ENCODE measurements at places on chromosomes 2 and 18. TPM values are rescaled to one million over a fixed set of nuclear protein-coding genes. Genes with fewer than 3 reads are reported as not detected.

- H3K27me3 ChIP-seq: no peaks in the 10 kb centered on the region
- no peak for DNase-seq
- no peaks in the 10 kb centered on the region for H3K36me3 ChIP-seq
- H3K27ac ChIP-seq: peak overlapping the region; percentile 79
- no peak overlapping the region for H3K4me3 ChIP-seq
- peaks cover 17% of the 10 kb centered on the region for H3K4me1 ChIP-seq
Measured at GRCh38 chr2:174673876-174674275, 76.3 kb upstream of the WIPF1 start.

DNA sequence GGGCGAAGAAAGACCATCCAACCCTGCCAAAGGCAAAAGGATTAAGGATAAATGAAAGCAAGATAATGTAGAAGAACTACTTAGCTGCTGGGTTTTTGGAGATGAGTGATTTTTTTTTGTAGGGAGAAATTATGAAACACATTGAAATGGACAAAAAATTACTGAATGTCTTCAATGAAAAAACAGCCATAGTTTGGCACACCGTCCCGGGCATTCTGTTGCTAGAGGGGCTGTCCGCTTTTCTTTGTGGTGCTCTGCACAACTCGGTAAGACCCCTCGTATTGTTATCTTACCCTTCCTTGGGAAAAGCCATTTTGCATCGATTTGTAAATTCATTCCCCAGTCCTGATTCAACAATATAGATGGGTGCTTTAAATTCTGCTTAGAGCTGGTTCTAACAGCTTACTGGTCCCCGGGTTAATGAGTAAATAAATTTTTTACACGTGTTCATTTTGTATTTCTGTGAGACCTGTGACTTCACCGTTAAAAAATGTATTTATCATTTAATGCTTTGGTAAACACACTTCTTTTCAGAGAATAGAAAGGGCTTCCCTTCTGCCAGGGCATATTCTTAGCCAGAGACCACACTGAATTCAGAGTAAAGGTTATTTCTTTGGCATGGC, 912 bp upstream of the LAPTM4A start:
- peak overlapping the region; percentile 7 for H3K4me3 ChIP-seq
- peak overlapping the region; percentile 95 for H3K27ac ChIP-seq
- H3K27me3 ChIP-seq: no peaks in the 10 kb centered on the region

- peaks cover 64% of the 10 kb centered on the region for H3K4me1 ChIP-seq
- H3K36me3 ChIP-seq: no peaks in the 10 kb centered on the region
- no peaks in the 10 kb centered on the region for H3K27me3 ChIP-seq
- peak; percentile 78 for DNase-seq
- peak overlapping the region; percentile 66 for H3K4me3 ChIP-seq
Measured at GRCh38 chr2:73984922-73985307, 205 bp downstream of the TET3 start.

DNA sequence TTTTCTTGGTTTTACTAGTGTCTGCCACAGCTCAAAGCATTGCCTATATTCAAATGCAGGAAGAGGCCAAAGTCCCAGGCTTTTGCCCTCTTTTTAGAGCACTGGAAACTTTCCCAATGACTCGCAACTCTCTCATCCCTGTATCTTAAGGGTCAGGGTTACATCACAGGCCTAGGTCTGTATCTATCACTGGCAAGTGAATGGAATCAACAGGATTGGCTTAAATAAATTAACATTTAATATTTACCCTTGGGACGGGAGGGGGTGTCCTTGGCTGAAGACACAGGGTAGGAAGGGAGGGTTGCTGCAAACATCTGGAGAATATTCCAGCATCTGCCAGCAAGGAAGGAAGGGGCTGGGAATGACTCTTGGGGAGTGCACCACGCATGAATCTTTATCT, 242.6 kb downstream of the SLC4A3 start:
- no peak overlapping the region for H3K4me3 ChIP-seq
- no peaks in the 10 kb centered on the region for H3K36me3 ChIP-seq
- no peak for DNase-seq
- no peaks in the 10 kb centered on the region for H3K27me3 ChIP-seq

The LRPPRC gene
- total RNA-seq: 83.6 TPM

DNA sequence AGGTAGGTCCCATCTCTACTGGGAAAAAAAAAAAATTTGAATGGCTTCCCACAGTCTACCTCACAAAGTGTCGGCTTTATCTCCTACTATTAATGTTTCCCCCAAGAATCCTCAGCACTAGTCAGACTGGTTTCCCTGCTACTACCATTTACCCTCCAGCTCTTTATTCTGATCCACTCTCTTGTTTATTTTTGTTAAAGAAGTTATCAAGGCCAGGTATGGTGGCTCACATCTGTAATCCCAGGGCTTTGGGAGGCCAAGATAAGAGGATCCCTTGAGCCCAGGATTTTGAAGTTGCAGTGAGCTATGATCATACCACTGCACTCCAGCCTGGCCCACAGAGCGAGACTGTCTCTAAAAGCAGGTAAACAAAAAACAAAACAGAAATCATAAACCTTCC, 1275.3 kb downstream of the LRP1B start:
- no peak overlapping the region for H3K27ac ChIP-seq
- no peak for DNase-seq
- no peaks in the 10 kb centered on the region for H3K4me1 ChIP-seq
- no peak overlapping the region for H3K4me3 ChIP-seq
- H3K27me3 ChIP-seq: no peaks in the 10 kb centered on the region
- H3K36me3 ChIP-seq: no peaks in the 10 kb centered on the region

The LOXHD1 gene
- not detected for total RNA-seq

- no peak for DNase-seq
- no peaks in the 10 kb centered on the region for H3K27me3 ChIP-seq
- H3K36me3 ChIP-seq: no peaks in the 10 kb centered on the region
Measured at GRCh38 chr2:217382794-217383193, 522.9 kb upstream of the TNP1 start.

- H3K27ac ChIP-seq: peak overlapping the region; percentile 91
- no peak for DNase-seq
- no peak overlapping the region for H3K4me3 ChIP-seq
Measured at GRCh38 chr2:61671561-61672315, 133.6 kb upstream of the XPO1 start.

Measured in hepatocyte (in vitro differentiated cells).